Cardiac fibroblast (primary cell): ENCODE measurements at places on chromosomes 3 and 15.
A peak's percentile ranks its signal among the peaks of the same experiment; 100 is the strongest.

DNA sequence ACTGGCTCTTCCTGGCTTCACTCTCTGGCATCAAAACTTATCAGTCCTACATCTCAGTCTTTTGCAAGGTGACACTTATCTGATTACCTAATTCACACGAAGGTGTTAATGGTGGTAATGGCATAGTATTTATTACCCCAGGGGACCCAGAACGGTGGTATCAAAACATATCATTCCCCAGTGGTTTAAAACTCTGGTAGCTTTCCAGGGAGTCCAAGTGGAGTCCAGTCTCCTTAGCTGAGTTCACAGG, 41.3 kb downstream of the SMAD3 start:
- DNase-seq: no peak

- no peak for DNase-seq
Observed at GRCh38 chr3:127079211-127079610, 96.3 kb downstream of the PLXNA1 start.

DNA sequence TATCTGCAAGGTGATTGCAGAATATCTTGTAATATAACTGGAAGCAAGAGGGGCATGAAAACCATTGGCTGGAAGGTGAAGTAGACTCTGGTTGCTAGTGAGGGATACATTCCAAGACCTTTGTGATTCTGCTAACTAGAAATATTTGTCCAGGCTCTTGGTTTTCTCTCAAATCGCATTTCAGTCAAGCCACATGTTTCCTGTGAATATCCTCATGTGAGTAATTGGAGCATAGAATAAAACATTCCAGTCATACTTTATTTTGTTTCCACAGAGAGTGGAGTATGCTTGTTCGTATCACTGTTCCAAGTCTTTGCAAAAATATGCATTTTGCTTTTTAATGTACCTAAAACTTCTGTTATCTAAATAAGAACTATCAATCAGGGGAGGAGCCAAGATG, 850.0 kb downstream of the EPHA3 start:
- DNase-seq: peak; percentile 60

GRCh38 chr15:98807262-98807661, 158.9 kb downstream of the IGF1R start:
- peak; percentile 80 for DNase-seq

- DNase-seq: no peak
Observed at GRCh38 chr15:77010312-77010686, 15.4 kb downstream of the PSTPIP1 start.

GRCh38 chr3:129345971-129346370, 67.3 kb downstream of the HMCES start:
- DNase-seq: no peak

DNA sequence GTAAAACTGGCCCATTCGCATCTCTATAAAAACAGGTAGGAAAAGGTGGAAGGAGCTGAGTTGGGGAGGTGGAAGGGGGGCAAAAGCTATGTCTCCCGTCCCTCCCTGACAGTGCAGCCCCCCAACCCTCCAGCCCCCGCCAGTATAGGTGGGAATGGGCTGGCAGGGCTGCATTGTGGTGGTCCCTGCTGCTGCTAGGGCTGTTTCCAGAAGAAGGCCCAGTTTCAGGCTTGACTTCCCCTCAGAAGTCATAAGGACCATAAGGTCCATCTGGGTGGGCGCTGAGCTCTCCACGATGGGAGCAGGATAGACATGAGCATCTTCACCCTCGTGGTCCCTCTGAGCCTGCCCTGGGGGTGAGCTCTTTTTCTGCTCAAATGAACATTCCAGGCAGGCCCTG, 44.2 kb downstream of the APBA2 start:
- DNase-seq: no peak

DNA sequence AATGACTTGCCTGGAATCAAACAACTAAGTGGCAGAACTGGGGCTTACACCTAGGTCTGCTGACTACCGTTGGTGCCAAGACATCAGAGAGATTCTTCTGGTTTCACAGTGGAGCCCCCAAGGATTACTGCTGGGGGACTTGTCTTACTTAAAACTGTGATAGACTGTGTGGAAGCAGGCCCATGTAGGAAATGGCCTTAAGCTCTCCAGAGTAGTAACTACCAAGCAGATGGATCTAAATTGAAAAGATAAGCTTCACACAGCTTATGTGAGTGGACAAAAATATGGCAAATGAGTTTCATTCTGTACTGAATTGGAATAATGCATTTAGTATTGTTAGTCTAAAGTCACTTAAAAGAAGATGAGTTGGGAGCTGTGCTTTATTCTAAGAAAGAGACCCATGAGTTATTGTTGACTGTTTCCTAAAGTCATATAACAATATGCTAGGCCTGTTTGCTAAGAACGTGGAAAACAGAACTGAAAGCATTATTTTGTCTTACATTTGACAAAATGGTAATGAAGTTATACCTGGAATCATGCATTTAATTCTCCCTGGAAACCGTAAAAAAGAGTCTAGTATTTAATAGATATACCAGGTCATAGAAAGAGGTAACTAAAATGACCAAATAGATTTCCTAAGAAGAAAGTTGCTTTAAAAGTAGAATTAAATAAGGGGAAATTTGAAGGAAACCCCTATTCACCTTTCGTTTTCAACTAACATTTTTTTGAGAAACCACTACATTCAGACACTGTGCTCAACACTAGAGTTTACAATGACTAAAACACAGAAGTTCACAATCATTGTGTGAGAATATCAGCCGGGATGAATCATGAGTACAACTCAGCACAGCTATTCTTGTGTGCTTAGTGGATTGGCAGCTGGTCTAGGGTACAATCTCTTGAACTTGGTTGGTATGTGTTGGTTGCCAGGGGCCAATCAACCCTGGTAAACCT, 13.0 kb upstream of the MAPK6 start:
- peak; percentile 52 for DNase-seq

DNA sequence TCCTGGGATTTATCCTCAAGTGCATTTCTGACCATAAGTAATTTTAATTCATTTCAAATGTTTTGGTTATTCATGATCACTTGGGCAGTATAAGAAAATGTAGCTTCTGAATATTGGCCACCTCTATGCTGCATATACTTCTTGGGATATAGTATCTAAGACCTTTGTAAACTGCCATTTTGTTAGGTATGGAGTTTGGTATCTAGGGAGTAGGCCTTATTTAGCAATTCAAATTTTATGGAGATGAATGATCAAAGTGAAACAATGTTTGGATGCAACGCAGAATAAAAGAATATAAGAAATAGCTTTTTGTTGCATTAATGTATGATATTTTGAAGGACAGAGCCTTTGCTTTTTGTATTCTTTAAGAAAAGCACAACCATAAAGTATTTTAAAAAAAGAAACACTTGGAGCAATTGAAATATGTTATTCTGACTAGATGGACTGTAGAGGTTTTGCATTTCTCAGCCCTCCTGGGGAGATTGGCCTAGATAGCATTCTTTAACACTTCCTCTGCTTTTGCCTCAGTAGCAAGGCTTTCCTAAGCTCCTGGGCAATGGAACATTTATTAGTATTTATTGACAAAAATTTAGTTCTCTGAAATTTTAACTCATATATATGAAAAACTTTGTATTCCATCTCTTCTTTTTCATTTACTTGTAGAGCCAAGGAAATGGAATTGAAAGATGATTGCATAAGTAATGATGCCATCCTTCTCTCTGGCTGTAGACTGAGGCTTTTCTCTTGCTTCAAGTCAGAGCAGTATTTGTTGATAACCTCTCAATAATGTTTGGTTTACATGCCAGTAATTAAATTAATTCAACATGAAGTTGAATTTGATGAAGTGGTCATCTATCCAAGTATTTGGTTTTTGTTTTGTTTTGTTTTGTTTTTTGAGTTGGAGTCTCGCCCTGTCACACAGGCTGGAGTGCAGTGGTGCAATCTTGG, 61.8 kb upstream of the UTS2B start:
- DNase-seq: no peak

DNA sequence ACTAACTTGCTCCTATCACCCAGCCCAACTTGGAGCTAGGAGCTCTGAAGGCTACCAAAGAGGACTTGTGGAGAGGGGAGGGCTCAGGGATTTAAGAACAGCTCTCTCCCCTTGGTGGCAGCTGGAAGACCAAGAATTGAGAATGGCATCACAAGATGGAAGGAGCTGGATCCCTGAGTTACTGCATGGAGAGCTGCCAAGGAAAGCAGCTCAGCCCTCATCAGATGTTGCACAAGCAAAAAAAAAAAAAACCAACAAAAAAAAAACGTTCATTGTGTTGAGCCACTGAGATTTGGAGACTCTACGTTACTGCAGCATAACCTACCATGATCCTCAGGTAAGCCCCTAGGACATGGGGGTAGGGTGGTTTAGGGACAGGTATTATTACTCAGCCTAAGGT, 41.0 kb downstream of the ITGB5 start:
- peak; percentile 92 for DNase-seq

DNA sequence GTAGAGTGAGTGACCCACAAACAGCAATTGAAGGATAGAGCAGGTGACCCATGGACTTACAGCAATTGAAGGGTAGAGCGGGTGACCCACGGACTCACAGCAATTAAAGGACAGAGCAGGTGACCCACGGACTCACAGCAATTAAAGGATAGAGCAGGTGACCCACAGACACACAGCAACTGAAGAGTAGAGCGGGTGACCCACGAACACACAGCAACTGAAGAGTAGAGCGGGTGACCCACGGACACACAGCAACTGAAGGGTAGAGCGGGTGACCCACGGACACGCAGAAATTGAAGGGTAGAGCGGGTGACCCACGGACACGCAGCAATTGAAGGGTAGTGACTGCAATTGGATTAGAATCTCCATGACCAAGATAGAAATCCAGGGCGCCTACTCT, 9.8 kb upstream of the TNK2 start:
- DNase-seq: no peak

DNA sequence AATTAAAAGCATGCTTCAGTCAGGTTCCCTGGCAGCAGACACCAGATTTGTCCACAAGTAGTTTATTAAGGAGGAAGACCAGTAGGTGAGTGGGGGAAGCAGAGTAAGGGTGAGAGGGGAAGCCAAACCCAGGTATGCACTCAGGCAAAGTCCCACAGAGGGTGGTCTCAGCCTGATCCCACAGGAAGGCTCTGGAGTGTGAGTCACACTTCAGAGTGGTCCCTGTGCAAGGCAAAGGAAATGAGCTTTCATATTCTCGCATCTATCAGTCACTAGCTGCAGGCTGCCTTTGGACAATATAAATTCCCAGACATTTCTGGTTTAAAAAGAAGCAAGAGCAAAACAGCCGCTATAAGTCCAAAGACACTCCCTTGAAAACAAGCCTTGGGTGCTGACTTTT, 78.5 kb downstream of the TRANK1 start:
- peak; percentile 34 for DNase-seq
